ENCODE measurements at places on chromosomes 2 and 18.

- DNase-seq = no peak
These were observed 51.6 kb upstream of the DSEL start for GRCh38 chr18:67568166-67568565.

DNA sequence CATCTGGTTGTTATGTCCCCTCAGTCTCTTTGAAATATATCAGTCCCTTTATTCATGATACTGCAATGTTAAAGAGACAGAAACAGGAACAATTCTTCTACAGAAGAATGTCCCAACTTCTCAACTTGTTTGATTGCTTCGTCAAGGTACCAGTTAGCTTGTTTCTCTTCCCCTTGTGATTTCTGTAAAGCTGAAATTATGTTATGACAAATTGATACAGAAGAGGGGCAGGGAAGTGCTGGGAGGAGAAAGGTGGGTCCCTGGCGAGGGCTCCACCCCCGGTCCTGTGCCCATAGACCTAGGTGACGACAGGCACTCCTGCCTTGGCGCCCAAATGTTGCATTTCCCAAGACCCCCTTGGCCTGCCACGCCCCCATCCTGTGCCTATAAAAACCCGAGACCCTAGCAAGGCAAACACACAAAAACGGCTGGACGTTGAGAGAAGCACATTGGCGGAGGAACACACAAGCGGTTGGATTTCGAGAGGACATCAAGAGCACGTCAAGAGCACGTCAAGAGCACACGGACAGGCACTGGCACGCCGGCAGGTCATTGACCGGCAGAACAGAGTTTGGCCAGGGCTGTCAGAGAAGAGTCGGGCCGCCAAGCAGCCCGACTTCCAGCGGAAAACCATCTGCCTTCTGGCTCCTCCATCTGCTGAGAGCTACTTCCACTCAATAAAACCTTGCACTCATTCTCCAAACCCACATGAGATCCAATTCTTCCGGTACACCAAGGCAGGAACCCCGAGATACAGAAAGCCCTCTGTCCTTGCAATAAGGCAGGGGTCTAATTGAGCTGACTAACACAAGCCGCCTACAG lies 11.5 kb upstream of the RTN4 start:
- DNase-seq = no peak

DNA sequence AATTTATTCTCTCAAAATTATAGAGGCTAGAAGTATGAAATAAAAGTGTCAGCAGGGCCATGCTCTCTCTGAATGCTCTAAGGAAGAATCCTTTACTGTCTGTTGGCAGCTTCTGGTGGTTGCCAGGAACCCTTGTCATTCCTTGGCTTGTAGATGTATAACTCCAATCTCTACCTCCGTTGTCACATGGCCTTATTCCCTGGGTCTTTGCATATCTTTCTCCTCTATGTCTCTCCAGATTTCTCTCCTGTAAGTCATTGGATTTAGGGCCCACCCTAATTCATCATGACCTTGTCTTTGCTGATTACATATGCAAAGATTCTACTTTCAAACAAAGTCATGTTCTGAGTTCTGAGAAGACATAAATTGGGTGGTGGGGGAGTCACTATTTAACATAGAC lies 127.0 kb upstream of the CHST9 start:
- no peak for DNase-seq

DNA sequence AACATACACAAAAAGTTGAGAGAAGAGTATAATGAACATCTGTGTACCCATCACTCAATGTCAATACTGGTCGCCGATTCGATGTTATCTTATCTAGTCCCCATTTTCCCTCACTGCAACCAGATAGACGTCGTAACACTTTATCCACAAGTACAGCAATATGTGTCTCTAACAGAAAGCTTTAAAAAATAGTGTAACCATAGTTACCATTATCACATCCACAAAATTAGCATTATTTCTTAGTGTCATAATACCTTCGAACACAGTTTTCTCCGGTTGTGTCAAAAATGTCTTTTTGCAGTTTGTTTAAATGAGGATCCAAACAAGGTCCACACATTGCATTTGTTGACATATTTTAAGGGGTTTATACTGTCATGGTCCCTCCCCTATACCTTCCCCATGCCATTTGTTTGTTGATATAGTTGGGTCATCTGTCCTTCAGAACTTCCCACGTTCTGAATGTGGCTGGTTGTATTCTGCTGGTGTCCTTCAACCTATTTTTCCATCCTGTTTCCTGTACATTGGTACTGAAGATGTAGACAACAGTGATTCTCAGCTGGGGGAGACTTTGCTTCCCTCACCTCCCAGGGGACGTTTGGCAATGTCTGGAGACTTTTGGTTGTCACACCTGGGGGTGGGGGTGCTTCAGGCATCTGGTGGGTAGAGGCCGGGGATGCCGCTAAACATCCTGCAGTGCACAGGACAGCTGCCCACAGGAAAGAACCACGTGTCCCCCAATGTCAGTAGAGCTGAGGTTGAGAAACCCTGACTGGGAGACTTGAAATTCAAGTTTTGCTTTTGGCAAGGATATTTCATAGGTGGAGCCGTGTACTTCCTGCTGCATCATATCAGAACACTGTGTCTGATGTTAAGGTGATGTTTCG lies 72.7 kb upstream of the SPRED2 start:
- no peak for DNase-seq
